ENCODE measurements at places on chromosomes 7 and 10.

- DNase-seq, result no peak
Measured at GRCh38 chr7:89731751-89732445, 422.4 kb upstream of the STEAP1 start.

DNA sequence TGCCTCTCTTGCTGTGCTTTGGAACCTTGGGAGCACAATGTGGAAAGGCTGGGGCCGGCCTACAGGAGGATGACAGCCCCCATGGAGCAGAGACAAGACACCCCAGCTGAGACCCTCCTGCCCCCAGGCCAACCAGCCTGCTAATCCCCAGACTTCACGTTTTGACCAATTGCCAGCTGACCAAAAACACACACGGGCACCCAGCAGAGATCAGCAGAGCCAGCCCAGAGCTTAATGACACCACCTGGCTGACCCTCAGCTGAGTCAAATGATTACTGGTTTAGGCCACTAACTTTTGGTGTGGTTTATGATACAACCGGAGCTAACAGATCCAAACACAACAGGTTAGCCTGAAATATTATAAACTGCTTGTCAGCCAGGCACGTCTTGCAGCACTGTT is 111.2 kb upstream of the KIF5B start:
- DNase-seq, result no peak

- DNase-seq, result no peak
Measured at GRCh38 chr7:1861799-1862458, 191.9 kb downstream of the ELFN1 start.

- no peak for DNase-seq
Measured at GRCh38 chr10:59381687-59382086, 19.3 kb upstream of the FAM13C start.

DNA sequence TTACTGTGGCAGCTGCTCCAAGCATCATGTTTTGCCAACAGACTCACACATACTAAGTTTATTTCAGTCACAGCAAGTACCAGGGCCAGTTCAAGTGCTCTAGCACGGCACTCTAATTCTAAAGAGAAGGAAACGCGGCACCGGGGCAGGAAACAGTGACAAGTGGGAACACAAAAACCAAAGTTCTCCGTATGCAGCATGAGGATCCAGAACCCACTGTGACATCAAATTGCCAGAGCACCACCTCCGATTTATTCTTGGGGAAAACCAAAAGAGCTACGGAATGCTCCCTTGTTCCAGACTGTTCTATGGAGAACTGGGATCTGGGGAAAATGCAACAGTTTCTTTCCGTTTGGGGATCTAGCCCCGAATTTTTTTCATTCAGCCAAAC is 448 bp upstream of the PTER start:
- no peak for DNase-seq

DNA sequence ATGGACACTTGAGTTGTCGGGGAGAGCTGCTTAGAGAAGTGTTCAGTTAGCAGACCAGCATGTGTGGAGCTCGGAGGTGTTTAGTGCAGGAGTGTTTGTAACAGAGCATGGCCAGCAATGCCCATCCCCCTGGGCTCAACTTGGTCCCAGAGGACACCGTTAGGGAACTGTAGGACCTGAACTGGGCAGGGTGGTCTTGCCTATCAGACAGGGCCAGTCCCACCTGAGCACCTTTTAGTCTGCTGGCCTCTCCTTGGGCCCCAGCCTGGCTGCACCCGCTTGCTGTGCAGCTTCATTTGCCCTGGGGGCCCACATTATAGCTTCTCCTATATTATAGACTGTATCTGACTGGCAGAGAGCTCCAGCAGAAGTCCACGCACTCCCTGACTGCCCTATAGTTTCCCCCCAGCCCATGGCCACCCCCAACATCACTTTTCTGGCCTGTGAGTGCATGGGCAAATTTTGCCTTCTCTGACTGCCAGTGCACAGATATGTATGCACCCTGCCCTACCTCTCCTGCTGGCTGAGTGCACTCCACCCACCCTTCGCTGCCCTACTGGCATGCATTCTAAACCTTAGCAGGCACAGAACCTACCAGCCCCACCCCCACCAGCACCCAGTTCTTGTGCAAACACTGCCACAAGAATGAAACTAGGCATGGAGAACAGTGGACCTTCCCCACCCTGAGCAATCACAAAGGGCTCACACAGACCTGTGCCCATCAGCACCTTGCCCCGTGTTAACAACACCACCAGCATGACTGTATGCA is 1030.6 kb upstream of the GHITM start:
- no peak for DNase-seq

GRCh38 chr10:99403674-99404073 is 26.8 kb downstream of the GOT1 start:
- no peak for DNase-seq

DNA sequence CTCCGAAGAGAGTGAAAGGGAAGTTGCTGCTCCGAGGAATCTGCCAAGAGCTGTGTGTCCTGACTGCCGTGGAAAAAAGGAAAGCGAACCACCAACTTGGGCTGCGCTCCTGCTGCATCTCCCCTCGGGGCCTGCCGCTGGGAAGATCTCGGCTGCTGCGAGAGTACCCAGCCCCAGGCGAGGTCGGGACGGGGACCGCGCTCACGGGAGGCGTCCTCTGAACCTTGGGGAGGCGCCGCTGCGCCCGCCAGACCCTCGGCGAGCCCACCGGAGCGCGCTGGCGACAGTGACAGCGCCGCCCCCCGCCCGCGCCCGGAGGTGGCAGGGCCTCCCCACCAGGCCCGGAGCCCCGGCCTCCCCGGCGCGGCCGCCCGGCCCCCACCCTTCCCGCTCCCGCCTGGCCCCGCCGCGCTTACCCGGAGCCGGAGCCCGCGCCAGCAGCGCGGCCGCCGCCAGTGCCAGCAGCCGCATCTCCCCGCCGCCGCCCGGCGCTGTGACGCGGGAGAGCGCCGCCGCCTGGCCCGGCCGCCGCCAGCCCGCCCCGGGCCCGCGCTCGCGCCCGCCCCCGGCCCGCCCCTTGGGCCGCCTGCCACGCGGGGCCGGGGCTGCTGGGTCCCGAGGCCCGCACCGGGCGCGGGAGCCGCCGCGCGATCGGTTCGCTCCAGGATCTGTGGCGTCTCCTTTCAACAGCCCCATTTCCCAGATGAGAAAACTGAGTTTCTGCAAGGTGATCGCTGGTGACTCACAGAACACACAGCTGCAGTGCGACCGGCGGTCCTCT is at the start of gene VSTM4:
Gene VSTM4 (minus strand): TSS at position 508 of the 781 bp plus-strand sequence. CDS start 37 bp downstream, at position 471.
- DNase-seq, result no peak

DNA sequence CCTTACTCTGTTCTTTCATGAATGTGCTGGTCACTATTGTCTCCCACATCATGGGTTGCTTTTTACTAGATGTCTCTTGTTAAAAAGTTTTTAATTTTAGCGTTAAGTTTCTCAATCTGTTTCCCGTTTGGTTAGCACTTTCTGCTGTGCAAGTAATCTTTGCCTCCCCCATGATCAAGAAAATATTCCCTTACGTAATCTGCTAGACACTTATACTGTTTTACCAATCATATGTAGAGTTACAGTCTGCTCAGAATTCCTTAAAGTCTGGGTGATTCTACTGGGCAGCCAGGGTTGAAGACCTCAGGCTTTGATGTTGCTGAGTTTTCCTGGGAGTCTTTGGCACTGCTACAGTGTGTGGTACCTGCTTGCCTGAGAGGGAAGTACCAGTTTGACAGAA is 38.2 kb upstream of the RPA3 start:
- no peak for DNase-seq

- DNase-seq, result no peak
Measured at GRCh38 chr10:22791665-22792064, 77.3 kb upstream of the PIP4K2A start.

DNA sequence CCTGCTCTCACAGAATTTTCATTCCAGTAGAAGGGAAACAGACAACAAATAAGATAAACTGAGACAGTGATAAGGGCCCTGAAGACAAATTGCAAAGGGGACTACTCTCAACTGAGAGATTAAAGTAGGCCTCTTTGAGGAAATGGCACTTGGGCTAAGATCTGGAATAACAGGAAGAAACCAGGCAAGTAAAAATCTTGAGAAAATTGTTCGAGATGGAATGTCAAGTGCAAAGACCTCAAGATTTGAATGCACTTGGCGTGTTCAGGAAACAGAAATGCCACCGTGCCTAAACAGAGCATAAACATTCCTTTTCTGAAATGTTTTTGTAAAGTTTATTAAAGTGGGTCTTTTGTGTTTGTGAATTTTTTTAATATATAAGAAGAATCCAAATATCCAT is 10.7 kb downstream of the ARMH3 start:
- DNase-seq, result no peak

DNA sequence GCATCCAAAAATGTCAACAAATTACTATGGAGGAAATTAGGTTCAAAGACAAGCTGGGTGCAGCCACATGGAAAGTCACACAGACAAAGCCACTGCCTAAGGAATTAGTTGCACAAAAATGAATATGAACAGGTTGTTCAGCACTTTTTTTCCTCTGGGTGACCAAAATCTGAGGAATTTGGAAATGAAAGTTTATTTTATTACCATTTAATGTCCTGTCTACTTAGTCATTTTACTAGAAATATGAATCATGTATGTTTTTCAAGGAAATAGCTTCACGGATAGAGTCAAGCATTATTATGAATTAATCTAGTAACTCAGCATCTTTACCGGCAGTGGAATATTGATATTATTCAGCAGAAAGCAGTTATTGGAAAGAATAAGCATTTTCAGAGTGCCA is 106.3 kb downstream of the ANK3 start:
- DNase-seq, result no peak

DNA sequence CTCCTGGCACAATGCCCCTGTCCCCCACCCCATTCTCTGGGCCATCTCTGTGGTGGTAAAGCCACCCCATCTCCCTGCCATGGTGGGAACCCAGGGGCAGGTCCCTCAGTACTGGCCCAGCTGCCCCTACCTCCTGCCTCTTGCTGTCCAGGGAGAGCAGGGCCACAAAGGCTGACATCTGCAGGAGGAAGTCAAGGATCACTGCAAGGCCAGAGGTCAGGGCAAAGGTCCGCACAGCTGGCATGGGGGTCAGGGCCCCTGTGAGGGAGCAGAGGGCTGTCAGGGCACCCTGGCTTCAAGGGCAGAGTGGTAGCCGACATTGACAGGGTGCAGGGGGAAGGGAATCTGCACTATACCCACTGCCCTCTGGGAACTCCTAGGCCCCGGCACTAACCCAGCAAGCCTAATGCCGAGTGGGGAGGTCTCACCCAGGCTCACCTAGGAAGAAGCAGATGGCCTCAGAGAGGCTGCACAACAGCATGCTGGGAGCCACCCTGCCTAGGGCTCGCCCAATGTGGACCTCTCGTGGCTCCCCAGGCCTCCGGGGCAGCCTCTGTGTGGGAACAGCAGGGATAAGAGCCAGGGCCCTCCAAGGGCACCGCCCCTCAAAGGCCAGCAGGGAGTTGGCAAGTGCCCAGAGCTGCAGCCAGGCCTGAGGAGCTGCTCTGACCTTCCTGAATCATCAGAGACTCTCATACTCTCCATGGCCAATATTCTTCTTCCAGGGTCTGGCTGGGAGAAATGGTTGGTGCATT is 7.7 kb downstream of the NPC1L1 start:
- no peak for DNase-seq

DNA sequence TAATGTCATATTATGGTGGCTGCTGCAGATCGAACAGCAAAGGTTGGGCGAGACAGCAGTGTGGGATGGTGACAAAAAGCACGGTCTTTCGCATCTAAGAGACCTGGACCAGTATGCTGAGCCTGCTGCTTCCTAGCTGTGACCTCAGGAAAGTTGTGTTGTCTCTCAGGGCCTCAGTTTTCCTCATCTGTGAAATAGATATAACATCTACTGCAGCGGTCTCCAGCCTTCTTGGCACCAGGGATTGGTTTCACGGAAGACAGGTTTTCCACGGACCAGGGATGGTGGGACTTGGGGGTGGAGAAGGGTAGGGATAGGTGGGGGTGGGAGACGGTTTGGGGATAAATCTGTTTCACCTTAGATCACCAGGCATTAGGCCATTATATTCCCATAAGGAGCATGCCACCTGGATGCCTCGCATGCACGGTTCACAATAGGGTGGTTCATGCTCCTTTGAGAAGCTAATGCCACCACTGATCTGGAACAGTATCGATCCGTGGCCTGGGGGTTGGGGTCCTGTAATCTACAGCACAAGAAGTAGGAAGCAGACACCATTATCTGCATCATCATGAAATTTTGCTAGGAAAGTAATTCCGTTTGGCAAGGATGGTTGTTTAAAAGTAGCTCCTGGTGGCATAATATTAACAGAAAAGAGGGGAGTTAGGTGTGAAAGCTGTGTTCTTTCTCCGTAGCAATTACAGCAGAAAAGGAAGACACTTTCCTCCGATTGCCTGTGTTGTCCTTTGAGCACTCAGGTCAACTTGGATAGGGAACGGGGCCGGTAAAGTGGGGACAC is 10.8 kb downstream of the KLF6 start:
- DNase-seq, result no peak

All from DMS79 treated with DMSO at 0.1 percent for 48 hours (cell line).